ENCODE measurements at places on chromosomes 7 and 10.

DNA sequence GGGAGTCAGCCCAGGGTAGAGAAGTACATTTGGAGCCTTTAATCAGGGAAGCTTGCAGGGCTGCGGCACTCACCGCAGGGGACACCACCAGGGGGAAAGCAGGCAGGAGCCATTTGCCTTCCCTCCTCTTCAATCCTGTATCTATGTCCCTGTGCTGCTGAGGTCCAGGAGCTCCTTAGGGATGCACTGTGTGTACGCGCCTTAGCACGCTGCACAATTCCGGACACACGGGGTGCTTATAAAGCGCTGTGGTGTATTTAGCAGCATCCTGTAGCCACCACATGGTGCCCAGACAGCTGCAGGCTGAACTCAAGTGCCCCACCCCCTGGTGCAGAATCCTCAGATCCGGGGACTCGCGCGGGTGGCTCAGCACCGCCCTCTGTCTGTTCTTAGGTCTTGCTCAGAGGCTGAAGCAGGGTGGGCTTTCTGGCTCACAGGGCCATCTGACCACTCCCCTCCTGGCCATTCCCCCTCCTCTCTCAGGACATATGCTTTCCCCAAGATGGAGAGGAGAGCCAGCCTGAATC, 421.4 kb downstream of the SDK1 start:
- DNase-seq, result no peak

GRCh38 chr10:22554461-22555182, 159.8 kb downstream of the PIP4K2A start:
- no peak for DNase-seq

- DNase-seq, result no peak
Measured at GRCh38 chr7:17299483-17299991, 1.1 kb downstream of the AHR start.

DNA sequence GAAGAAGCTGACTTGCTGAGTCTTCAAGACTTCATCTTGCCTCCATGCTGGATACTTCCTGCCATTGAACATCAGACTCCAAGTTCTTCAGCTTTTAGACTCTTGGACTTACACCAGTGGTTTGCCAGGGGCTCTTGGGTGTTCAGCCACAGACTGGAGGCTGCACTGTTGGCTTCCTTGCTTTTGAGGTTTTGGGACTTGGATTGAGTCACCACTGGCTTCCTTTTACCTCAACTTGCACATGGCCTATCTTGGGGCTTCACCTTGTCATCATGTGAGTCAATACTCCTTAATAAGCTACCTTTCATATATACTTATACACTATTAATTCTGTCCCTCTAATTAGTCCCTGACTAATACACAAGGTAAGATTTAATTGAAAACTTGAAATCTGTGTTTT, 361.7 kb upstream of the SEMA3C start:
- no peak for DNase-seq

- DNase-seq, result no peak
Measured at GRCh38 chr7:22051886-22052673, 106.4 kb upstream of the CDCA7L start.

- DNase-seq, result no peak
Measured at GRCh38 chr7:36217961-36218284, 64.9 kb downstream of the EEPD1 start.
